ENCODE measurements at places on chromosomes 13 and 19.

DNA sequence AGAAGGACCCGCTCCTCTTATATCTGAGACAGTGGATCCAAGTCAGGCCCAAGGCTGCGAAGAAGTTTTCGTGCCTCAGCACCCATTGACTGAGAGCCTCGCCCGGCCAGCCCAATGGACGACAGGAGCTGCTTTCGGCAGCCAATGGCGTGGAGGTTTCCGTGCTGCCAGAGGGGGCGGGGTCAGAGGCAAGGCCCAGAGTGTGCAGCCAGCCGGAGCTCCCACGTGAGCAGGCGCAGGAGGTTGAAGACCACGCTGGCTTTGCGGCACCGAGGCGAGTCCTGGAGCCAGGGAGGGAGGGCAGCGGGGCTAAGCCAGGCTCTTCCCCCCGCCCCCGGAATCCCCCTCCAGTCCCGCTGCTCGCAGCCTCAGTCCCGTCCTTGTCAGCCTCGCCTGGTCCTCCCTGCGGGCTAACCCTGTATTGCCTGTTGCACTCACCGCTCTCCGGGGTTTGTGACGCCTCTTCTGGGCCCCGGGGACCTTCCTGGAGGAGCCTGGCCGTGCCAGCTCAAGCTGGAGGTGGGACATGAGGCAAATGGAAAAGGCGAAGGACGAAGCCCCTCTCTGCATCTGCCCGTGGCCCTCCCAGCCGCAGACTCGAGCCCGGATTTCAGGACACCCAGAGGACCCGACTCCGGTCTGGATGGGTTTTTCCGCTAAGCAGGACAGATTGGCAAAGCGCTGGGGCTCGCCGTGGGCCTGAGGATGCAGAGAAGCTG lies 1.5 kb downstream of the IFNL4 start:
- no peak for DNase-seq

DNA sequence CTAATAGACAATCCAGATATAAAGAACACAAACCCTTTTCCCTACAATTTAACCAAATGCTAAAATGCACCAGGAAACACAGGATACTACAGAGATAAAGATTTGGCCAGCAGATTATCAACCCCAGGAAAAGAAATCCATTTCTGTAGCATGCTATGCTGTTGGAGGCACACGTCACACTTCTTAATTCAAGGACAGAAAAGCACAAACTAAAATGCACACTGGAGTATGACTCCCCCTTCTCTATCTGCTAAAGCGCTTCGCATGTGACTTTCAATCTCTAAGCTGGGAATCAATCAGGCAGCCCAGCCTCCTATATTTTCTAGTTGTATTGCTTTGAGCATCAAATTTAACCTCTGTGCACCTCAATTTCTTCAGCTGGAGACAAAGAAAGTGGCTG lies 22.2 kb downstream of the ABCC4 start:
- no peak for DNase-seq

GRCh38 chr19:28221736-28222135 lies 991.2 kb downstream of the UQCRFS1 start:
- no peak for DNase-seq

- DNase-seq, result no peak
Measured at GRCh38 chr13:21461131-21461530, 2.0 kb upstream of the ZDHHC20 start.

- no peak for DNase-seq
Measured at GRCh38 chr19:41795031-41795461, 1.3 kb upstream of the CEACAM3 start.

DNA sequence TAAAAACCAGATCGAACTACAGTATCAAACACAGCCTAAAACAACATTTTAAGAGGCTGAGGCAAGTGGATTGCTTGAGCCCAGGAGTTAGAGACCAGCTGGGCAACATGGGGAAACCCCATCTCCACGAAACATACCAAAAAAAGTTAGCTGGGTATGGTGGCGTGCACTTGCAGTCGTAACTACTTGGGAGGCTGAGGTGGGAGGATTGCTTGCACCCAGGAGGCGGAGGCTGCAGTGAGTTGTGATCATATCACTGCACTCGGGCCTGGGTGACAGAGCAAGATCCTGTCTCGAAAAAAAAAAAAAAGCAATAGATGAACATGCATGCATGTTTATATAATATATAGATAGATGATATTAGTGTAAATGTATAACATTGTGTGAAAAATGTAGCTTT lies 5.2 kb upstream of the MRPS31 start:
- DNase-seq, result no peak

- no peak for DNase-seq
Measured at GRCh38 chr19:13938301-13939064, at the start of gene PODNL1. TSS of gene PODNL1 (minus strand) at chr19:13938417. CDS start at chr19:13938181, 236 bp downstream.

DNA sequence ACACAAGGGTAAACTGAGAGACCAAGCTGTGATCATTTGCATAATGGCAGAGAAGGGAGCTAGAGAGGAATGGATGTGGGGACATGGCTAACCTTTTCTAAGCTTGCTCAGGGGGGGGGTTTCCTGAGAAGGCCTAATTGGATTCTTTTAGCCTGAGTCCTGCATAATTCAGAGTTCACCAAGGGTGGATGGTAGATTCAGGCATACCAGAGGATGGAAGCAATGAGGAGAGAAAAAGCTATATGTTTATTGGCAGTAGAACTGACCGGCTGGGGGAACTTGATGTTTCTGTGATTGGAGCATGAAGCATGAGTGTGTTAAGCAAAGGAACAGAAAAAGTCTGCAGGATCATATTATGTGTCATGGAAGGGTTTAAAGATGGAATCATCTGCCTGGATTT lies 65.9 kb upstream of the KLF12 start:
- peak; percentile 16 for DNase-seq

- no peak for DNase-seq
Measured at GRCh38 chr19:28314756-28315155, 898.2 kb downstream of the UQCRFS1 start.

DNA sequence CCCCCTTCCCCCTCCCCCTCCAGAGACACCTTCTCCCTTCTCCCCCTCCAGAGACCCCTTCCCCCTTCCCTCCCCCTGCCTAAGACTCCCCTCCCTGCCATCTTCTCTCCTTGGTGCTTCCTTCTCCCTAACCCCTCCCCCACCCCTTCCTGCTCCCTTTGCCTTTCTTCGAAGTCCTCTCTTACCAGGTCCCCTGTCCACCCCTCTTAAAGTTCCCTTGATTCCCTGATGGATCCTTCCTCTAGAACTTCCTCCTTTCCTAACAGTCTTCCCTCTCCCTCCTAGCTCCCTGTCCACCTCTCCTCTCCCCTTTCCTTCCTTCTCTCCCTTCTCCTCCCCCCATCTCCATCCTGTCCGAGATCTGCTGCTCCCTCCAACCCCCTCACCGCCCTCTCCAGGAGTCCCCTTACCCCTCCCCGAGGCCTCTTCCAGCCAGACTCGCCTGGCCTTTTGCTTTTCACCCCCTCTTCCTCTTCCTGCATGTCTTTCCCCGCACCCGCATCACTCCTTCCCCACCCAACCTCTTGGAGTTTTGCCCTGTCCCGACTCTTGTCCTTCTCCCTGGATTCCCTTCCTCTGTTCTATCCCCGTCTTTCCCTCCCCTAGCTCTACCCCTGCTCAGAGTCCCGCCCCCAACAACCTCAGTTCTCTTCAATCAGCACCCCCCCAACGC lies 3.1 kb downstream of the TNFSF9 start:
- no peak for DNase-seq

- no peak for DNase-seq
Measured at GRCh38 chr19:38647368-38647965, at the start of gene ACTN4. TSS of gene ACTN4 (plus strand) at chr19:38647649. CDS start at chr19:38647746, 97 bp downstream.

DNA sequence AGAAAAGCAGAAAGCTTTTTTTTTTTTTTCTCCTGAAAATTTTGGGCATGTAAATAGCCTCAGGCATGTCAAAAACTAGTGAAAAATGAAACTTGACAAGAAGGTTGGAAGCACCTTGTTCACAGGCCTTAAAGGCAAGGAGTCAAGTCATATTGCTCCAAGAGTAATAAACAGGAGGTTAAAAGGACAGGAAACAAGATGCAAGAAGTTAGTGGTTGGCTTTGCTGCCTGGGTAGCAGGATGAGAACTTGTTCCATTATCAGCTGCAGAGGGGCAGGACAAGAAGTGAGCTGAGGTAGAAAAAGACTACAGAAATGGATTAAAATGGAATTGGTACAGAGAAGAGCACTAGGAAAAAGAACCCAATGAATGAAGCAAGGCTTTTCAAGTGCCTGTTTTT lies 242.6 kb downstream of the DCT start:
- DNase-seq, result no peak

- DNase-seq, result no peak
Measured at GRCh38 chr13:24888291-24888931, 124.4 kb downstream of the RNF17 start.

GRCh38 chr19:4969772-4970531 lies 1.0 kb downstream of the KDM4B start:
- no peak for DNase-seq
